ENCODE measurements at places on chromosomes 7 and 10. TPM values are rescaled to one million over a fixed set of nuclear protein-coding genes. Genes with fewer than 3 reads are reported as not detected.

FZD1 gene
- total RNA-seq, result 15.1 TPM

TAS2R4 gene
- 0.32 TPM for total RNA-seq

FOXI2 gene
- total RNA-seq, result not detected

LIPJ gene
- not detected for total RNA-seq

NPTX2 gene
- 0.97 TPM for total RNA-seq

MKX gene
- total RNA-seq, result 44.1 TPM

GRCh38 chr10:12993595-12993994, 7.9 kb downstream of the CCDC3 start:
- H3K36me3 ChIP-seq, result no peaks in the 10 kb centered on the region
- H3K4me1 ChIP-seq, result no peaks in the 10 kb centered on the region
- no peak overlapping the region for H3K4me3 ChIP-seq
- H3K27ac ChIP-seq, result no peak overlapping the region
- H3K27me3 ChIP-seq, result no peaks in the 10 kb centered on the region
- no peak for DNase-seq

GRCh38 chr10:11227103-11227502, 209.4 kb downstream of the CELF2 start:
- H3K4me1 ChIP-seq, result no peaks in the 10 kb centered on the region
- H3K27me3 ChIP-seq, result no peaks in the 10 kb centered on the region
- no peaks in the 10 kb centered on the region for H3K36me3 ChIP-seq
- H3K27ac ChIP-seq, result no peak overlapping the region

GRCh38 chr7:158123214-158123613, 464.4 kb downstream of the PTPRN2 start:
- no peaks in the 10 kb centered on the region for H3K4me1 ChIP-seq
- no peaks in the 10 kb centered on the region for H3K36me3 ChIP-seq
- H3K27me3 ChIP-seq, result no peaks in the 10 kb centered on the region
- H3K27ac ChIP-seq, result no peak overlapping the region

- H3K4me3 ChIP-seq, result no peak overlapping the region
- H3K27ac ChIP-seq, result no peak overlapping the region
- no peaks in the 10 kb centered on the region for H3K4me1 ChIP-seq
- no peaks in the 10 kb centered on the region for H3K36me3 ChIP-seq
- DNase-seq, result peak; percentile 23
- H3K27me3 ChIP-seq, result peaks cover 69% of the 10 kb centered on the region
Observed at GRCh38 chr7:155381852-155382801, 75.8 kb upstream of the EN2 start.

DNA sequence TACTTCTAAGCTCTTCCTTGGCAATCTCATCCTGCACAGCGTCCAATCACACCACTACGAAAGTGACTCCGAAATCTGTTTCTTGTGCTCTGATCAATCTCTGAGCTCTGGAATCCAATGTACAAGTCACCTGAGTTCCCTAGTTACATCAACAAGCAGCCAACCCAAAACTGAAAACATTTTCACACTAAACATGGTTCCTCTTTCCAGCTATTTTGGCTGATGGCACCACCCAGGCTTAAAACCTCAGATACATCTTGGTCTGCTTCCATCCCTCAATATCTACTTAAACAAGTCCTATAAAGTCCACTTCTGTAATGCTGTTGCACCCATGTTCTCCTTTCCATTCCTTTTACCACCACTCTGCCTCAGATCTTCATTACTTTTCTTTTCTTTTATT, 3.6 kb downstream of the BLOC1S2 start:
- H3K4me1 ChIP-seq, result peaks cover 31% of the 10 kb centered on the region
- no peaks in the 10 kb centered on the region for H3K27me3 ChIP-seq
- no peak overlapping the region for H3K27ac ChIP-seq
- no peak overlapping the region for H3K4me3 ChIP-seq

- DNase-seq, result peak; percentile 61
- H3K4me3 ChIP-seq, result no peak overlapping the region
- peaks cover 26% of the 10 kb centered on the region for H3K4me1 ChIP-seq
- H3K27me3 ChIP-seq, result no peaks in the 10 kb centered on the region
- H3K27ac ChIP-seq, result peak overlapping the region; percentile 33
- H3K36me3 ChIP-seq, result peaks cover 33% of the 10 kb centered on the region
Observed at GRCh38 chr7:149218469-149219420, 20.7 kb upstream of the ZNF212 start.

DNA sequence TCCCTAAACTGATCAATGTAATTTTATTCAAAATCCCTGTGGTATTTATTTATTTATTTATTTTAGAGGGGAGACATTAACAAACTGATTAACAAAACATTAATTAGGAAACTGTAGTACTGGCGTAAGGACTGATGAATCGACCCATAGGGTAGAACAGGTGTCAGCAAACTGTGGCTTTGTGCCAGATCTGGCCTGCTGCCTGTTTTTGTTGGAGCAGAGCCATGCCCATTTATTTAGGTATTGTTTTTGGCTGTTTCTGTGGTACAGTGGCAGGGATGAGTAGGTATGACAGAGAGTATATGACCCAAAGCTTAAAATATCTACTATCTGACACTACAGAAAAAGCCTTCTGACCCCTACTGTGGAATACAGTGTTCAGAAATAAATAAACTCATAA, 332.5 kb upstream of the ETV1 start:
- no peak overlapping the region for H3K27ac ChIP-seq
- no peaks in the 10 kb centered on the region for H3K36me3 ChIP-seq
- no peak overlapping the region for H3K4me3 ChIP-seq

DNA sequence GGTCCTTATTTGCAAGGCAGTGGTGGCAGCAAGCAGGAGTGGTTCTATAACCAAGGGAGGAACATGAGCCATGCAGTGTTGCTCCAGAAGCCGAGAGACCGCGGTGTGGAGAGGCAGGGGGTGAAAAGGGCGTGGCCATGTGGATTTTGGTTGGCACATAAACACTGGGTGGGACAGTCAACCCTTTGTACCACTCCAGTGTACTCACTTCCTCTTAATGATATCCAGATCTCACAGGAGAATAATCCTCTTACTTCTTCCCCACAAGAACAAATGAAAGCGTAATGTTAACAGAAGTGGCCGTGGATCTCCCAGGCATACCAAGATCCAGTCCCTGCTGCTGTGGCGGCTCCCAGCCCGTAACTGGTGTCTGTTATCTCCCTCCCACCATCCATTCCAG, 42.4 kb downstream of the XRCC2 start:
- no peaks in the 10 kb centered on the region for H3K36me3 ChIP-seq
- no peak for DNase-seq
- H3K4me1 ChIP-seq, result no peaks in the 10 kb centered on the region
- no peaks in the 10 kb centered on the region for H3K27me3 ChIP-seq
- no peak overlapping the region for H3K27ac ChIP-seq
- H3K4me3 ChIP-seq, result no peak overlapping the region

GRCh38 chr7:112205343-112206237, 609 bp downstream of the DOCK4 start:
- peak overlapping the region; percentile 97 for H3K4me3 ChIP-seq
- no peaks in the 10 kb centered on the region for H3K36me3 ChIP-seq
- peak; percentile 73 for DNase-seq
- H3K27me3 ChIP-seq, result no peaks in the 10 kb centered on the region
- peak overlapping the region; percentile 44 for H3K27ac ChIP-seq
- H3K4me1 ChIP-seq, result peaks cover 20% of the 10 kb centered on the region

- H3K4me3 ChIP-seq, result no peak overlapping the region
- no peaks in the 10 kb centered on the region for H3K27me3 ChIP-seq
- no peaks in the 10 kb centered on the region for H3K36me3 ChIP-seq
- no peaks in the 10 kb centered on the region for H3K4me1 ChIP-seq
- no peak overlapping the region for H3K27ac ChIP-seq
- no peak for DNase-seq
Observed at GRCh38 chr10:87733081-87733480, 73.4 kb downstream of the PAPSS2 start.

DNA sequence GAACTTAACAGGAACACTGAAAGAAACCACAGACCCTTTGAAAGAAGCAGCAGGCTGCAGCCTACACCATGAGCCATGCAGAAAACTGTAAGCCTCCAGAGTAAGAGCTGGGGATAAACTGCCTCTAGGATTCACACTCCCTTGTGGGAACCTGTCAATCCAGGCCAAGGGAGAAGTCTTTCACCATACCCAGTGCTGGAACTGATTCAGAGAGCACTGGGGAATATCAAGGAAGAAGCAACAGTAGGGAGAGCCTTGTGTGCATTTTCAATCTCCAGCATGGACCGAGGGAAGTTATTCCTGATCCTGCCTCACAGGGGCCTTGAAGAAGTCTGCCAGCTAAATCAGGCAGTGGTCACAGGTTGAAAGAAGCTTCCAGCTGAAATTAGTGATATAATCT, 282.2 kb downstream of the AGMO start:
- H3K27ac ChIP-seq, result no peak overlapping the region
- H3K4me1 ChIP-seq, result no peaks in the 10 kb centered on the region
- H3K27me3 ChIP-seq, result no peaks in the 10 kb centered on the region
- DNase-seq, result no peak
- no peak overlapping the region for H3K4me3 ChIP-seq

- no peaks in the 10 kb centered on the region for H3K4me1 ChIP-seq
- no peak overlapping the region for H3K4me3 ChIP-seq
- H3K27ac ChIP-seq, result no peak overlapping the region
- no peak for DNase-seq
- no peaks in the 10 kb centered on the region for H3K36me3 ChIP-seq
Observed at GRCh38 chr10:131700032-131700431, 200.8 kb upstream of the PPP2R2D start.

DNA sequence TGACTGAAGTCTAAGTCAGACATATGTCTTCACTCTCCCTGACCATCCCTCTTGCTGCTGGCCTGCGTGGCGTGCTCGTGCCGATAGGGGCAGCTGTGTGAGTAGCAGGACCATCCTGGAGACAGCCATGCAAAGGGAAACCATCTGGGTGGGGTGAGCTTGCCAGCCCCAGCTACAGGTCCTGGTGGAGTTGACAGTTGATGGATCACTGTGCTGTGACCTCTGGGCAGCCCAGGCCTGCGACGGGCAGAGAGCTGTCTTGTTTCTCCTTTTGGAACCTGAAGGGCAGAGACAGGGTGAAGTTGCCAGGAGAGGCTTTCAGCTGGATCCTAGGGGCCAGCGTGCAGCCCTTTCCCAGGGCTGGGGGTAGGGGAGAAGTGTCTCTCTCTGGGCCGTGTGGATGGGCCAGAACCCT, 44.7 kb downstream of the GRK5 start:
- no peaks in the 10 kb centered on the region for H3K36me3 ChIP-seq
- H3K27ac ChIP-seq, result peak overlapping the region; percentile 96
- peaks cover 66% of the 10 kb centered on the region for H3K4me1 ChIP-seq
- no peak overlapping the region for H3K4me3 ChIP-seq
- H3K27me3 ChIP-seq, result no peaks in the 10 kb centered on the region

DNA sequence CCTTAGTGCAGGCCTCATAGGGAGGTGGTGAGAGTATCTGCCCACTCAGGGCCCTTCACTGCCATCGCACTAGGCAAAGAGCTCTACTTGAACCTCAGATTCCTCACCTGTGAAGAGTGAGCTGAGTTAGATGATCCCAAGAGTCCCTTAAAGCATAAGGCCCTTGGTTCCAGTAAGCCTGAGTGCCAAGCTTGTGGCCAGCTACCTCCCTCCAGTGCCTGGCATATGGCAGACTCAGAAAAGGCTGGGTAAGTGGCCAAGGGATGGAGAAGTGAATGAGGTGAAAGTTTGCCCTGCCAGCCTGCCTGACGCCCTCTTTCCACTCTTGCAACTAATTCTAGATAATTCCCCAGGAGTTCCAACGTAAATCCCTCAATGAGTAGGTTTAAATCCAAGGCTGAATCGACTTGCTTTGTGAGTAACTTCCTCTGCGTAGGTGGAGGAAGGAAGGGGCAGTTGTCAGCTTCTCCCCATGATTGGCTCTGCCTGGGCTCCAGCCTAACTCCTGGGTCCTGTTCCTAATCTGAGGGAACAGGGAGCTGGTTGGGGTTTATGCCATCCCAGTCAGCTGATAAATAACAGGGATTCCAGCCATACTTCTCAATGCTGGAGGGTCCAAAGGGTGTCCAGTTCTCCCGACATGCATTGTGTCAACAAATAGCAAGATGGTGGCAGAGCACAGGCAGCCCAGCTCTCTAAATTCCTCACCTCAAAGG, 14.2 kb downstream of the DUSP5 start:
- H3K36me3 ChIP-seq, result peaks cover 40% of the 10 kb centered on the region
- peaks cover 23% of the 10 kb centered on the region for H3K4me1 ChIP-seq
- peak overlapping the region; percentile 59 for H3K27ac ChIP-seq

DNA sequence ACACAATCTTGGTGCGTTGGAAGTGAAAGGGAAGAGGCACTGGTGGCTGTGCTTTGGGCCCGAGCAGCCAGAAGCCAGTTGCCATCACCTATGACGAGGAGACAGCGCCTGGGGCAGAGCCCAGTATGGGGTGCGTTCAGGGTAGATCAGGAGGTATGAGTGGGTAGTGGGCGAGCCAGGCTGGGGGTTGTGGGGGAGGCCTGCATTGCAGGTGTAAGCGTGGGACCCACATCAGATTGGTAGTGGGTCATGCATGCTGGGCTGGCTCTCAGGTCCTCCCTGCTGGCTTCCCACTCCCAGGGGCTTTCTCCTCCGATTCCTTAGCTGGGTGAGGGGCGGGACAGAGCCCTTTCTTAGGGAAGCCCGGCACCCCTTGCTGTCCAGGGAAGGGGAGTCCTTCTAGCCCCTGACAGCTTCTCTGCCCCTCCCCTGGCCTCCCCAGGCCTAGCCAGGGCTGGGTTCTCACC, 445 bp upstream of the PVRIG start:
- DNase-seq, result no peak
- H3K27me3 ChIP-seq, result no peaks in the 10 kb centered on the region
- H3K4me3 ChIP-seq, result no peak overlapping the region

DNA sequence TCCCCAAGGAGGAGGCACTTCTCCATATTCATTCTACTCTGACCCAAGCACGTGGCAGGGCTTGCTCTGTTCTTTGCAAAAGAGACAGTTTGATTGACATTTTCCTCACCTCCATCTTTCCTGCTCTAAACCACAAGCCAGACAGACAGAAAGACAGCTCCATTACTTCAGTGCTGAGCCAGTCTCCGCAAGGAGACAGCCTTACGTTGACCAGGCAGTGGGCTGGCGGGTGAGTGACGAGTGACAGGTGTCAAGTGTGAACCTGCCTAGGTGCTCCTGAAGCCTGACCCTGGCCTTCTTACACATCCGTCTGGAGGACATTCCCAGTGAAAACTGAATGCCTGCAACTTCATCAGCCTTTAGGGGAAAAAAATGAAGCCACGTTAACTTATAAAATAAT, 314.6 kb downstream of the TNS3 start:
- H3K27ac ChIP-seq, result no peak overlapping the region
- H3K27me3 ChIP-seq, result no peaks in the 10 kb centered on the region
- H3K4me3 ChIP-seq, result no peak overlapping the region
- H3K4me1 ChIP-seq, result peaks cover 10% of the 10 kb centered on the region
- H3K36me3 ChIP-seq, result no peaks in the 10 kb centered on the region

DNA sequence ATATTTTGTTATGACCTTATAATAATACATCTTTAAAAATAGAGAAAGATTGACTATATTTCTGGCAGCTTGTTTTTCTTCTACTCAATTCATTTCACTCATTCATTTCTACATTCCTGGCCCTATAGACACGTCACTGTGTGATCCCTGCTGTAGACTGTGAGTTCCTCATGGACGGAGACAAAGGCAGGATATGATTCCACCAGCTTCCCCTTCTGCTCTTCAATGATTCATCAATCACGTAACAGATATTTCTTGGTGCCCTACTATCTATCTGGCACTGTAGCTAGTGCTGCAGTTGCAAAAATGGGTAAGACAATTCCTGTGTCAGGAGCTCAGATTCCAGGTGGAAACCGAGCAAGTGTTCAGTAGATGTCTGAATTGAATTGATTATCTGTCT, 415.0 kb downstream of the SFMBT2 start:
- no peaks in the 10 kb centered on the region for H3K4me1 ChIP-seq
- H3K4me3 ChIP-seq, result no peak overlapping the region
- peak; percentile 27 for DNase-seq
- no peak overlapping the region for H3K27ac ChIP-seq

Measured in GM23248 (cell line).